ENCODE measurements at places on chromosomes 12 and 14.

GRCh38 chr14:43031598-43031997, 1424.9 kb downstream of the LRFN5 start:
- DNase-seq: no peak

GRCh38 chr12:4039931-4040330, 166.7 kb upstream of the PARP11 start:
- DNase-seq: no peak

DNA sequence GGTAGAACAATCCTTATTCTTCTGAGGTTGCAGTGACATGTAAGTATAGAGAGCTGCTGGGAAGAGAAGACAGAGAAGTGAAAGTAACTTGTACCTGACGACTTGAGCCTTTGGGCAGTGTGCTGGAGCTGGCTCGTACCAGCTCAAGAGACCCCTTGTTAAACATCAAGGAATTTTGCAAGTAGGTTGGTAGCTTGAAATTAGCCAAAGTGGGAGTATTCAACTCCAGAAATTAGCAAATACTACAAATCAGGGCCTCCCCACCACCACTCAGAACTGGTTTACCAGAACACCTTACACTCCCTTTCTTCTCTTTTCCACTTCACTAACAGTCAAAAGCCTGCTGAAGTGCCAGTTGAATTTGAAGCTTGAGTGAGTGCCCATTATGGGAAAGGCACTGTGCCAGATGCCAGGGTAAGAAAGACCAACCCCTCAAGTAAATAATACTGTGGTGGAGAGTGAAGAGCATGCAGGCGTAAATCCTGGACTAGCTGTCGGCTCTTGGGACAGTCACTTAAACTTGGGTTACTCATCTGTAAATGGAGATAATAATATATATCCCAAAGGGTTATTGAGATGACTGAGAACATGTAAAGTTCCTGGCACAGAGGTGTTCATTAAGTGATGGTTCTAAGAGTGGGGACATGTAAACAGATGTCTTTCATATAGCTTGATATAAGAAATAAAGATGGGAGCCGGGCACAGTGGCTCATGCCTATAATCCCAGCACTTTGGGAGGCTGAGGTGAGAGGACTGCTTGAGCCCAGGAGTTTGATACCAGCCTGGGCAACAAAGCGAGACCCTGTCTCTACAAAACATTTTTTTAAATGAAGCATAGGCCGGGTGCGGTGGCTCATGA, 27.0 kb upstream of the EID3 start:
- no peak for DNase-seq

DNA sequence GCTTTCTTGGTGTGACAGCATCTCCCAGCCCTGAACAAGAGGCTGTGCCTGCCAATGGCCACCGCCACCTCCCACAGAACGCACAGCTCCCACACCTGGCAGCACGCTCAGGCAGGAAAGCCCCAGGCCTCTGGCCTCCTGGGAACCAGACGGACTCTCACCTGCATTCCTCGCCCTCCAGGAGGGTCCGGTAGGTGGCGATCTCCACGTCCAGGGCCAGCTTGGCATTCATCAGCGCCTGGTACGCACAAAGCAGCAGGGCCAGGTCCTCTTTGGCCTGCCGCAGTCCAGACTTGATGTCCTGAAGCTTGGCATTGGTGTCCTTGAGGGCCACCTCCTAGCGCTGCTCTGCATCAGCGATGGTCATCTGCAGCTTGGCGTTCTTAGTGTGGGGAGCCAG, 12.1 kb upstream of the KRT77 start:
- DNase-seq: no peak

DNA sequence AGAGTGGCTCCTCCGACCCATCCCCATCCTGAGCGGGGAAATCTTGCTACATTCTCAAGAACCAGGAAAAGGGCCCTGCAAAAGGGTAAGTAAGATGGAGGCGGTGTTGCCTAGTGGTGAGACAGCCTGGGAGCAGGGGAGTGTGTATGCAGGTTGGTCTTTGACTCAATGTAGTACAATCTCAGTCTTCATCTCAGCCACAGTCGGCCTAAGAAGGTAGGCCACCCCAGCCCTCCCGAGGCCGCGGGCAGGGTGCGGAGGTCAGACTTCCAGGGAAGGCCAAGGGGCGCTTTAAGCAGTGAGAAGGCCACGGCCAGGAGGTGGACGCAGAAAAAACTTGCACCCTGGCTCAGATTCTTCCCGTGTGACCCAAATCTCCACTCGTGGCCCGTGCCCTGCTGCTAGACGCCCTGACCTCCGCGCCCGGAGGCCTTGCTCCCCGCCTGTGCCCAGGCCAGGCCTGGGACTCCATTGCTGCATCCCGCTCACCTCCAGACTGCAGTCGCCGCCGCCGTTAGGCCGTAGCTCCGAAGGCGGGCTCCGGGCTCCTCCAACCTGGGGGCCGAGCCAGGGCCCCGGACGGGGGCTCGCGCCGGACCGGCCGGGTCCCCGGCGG, 435 bp downstream of the FOXM1 start:
- no peak for DNase-seq

DNA sequence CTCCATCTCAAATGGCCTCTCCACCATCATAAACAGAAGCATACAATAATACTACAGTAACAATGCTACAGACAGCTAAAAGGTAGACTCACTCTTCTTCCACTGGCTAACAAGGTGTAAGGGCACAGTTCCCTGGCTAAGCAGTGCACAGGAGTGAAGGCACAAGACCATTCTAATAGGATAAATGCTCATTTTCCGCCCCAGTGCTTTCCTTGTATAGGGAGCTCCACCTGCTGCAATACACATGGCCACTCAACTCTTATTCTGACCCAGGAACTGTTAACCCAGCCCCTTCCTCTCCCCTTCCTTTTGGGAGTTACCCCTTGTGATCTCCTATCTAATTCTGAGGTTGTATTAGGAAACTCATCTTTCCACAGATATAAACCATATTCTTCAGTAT, 124.6 kb downstream of the KCNK10 start:
- no peak for DNase-seq

DNA sequence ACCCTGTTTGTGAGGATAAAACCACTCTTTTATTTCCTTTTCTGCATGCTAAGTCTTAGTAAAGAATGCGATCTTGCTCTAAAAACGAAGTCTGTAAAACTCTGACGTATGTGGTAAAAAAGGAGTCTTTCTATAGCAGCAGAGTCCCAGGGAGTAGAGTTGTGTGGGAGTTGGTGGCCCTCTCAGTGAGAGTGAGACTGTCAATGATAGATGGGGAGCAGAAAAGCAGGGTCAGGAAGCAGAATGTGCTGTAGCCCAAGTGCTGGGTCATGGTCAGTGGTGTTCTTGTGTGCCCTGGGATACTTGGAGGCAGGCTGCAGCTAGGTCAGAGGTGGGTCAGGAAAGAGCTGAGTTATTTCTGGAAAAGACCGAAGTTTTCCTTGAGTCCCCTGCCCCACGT, 20.3 kb upstream of the GPR33 start:
- DNase-seq: no peak

- DNase-seq: no peak
Measured at GRCh38 chr12:112549031-112549430, 130.3 kb downstream of the PTPN11 start.

- DNase-seq: no peak
Measured at GRCh38 chr12:2834581-2835491, at the start of gene NRIP2. Gene NRIP2, minus strand, starts transcription at chr12:2835035. Its CDS starts 52 bp downstream, at chr12:2834983.

DNA sequence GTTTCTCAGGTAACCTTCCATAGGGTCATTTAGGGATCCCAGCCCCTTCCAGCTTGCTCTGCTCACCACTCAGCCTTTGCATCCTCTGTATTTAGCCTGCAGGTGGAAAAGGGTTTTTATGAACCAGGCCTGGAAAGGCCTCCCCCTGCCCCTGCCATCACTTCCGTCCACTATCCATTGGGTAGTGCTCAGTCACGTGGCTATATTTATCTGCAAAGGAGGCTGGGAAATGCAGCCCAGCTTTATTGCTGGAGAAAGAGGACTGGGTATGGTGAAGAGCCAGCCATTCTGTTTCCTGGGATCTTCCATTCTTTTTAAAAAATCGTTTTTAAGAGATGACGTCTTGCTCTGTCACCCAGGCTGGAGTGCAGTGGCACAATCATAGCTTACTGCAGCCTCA, 87.0 kb upstream of the MAP1LC3B2 start:
- DNase-seq: no peak

- DNase-seq: peak; percentile 34
Measured at GRCh38 chr12:16560273-16560672, 45.7 kb downstream of the LMO3 start.

DNA sequence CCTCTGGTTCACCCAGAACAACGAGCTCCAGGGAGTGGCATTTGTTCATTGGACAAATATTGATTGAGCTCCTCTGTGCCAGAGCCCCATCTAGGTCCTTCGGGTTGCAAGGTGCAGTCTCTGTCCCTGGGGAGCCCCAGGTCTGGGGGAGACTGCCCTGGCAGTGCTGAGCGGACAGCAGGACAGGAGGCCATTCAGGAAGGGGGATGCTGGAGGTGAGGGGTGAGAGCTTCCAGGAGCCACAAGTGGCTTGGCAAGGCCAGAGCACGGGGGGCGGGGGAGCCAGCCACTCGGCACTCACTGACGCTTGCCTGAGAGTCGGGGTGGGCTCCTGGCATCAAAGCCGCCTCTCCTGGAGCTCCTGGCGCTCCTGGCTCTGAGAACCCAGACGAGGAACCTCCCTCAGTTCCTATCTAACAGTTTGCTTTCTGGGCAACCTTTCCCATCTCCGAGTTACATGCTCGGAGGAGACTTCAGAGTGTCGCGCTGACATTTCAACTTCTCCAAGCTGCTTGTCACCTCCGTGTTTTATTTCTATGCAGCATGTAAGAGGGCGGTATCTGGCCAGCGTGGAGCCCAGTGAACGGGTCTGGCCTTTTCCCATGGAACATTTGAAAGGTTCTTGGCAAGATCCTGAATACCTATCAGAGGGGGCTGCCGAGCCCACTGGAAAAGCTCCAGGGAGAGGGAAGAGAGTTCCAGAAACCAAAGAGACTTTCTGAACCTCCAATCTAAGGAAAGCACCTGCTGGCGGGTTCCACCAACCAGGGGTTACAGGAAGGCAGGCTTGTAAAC, 62.0 kb upstream of the BCL11B start:
- DNase-seq: no peak

- no peak for DNase-seq
Measured at GRCh38 chr14:104204660-104205149, 66.3 kb downstream of the KIF26A start.

DNA sequence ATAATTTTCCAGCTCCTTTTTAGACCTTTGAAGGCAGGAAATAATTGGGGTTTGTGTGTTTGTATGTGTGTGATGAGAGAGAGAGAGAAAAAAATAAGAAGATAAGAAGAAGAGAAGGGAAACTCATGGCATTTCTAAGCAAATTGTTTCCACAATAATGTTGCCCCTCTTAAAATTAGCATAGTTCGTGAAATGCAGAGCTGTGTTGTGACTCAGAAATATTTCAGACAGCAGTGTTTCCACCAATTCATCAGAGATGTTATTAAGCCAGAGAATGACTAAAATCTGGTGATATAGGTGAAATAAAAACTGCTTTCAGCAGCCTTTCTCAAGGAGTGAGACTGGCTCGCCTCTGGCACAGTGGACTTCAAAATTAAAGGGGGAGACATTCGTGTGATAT, 65.9 kb upstream of the ARHGAP5 start:
- no peak for DNase-seq

GRCh38 chr14:89540009-89540829, 123.2 kb upstream of the FOXN3 start:
- no peak for DNase-seq

- no peak for DNase-seq
Measured at GRCh38 chr14:23883684-23884540, 69.7 kb upstream of the DHRS4 start.

DNA sequence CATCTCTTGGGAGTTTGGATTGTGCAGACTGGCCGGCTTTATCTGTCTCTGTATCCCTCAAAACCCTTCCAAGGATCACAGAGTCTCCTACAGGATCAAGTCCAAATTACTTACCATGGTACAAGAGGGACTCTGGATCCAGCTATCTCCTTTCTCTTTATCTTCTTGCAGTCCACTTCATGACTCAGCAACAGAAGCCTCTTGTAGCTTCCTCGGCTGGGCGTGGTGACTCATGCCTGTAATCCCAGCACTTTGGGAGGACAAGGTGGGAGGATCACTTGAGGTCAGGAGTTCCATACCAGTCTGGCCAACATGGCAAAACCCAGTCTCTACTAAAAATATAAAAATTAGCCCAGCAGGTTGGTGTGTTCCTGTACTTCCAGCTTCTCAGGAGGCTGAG, 189.7 kb downstream of the BCAT1 start:
- no peak for DNase-seq

- DNase-seq: no peak
Measured at GRCh38 chr12:52024845-52025230, 18.1 kb downstream of the TAMALIN start.

DNA sequence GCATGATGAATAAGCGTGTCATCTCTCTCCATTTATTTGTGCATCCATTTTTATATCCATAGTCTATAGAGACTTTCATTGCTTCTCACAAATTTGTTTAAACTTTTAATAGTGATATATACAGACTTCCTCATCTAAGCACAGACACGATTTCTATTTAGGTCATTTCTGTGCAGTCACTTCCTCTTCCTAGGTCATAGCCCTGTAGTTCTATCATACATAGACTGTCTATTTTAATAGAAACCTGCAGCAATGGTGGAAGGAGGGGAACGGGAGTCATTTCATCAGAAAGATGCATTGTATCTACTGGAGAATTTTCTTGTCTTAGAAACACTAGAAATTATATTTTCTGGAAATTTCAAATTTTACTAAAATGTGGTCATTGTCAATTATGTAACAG, 133.4 kb upstream of the FGD4 start:
- DNase-seq: no peak

- DNase-seq: no peak
Measured at GRCh38 chr14:73591690-73592449, at the start of gene ACOT4. Gene ACOT4, plus strand, starts transcription at chr14:73591873. Its CDS starts 87 bp downstream, at chr14:73591960.

GRCh38 chr12:94207849-94208621, 59.7 kb downstream of the PLXNC1 start:
- DNase-seq: no peak

DNA sequence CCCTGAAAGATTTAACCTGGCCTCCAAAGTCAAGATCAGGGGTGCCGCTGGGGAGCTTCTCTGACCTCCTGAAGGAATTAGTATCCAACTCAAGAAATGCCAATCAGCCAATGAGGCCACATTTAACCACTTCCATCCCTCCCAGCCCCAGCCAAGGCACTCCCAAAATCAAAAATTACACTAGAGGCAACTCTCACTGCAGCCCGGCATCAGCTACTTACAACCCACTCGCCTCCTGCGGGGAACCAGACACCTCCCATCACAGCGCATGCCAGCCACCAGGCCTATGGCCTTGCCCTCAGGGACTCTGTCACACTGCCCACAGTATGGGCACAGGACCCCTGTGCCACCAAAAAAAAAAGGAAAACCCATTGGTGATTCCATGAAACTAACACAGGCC, 62.3 kb upstream of the DDX11 start:
- DNase-seq: no peak

DNA sequence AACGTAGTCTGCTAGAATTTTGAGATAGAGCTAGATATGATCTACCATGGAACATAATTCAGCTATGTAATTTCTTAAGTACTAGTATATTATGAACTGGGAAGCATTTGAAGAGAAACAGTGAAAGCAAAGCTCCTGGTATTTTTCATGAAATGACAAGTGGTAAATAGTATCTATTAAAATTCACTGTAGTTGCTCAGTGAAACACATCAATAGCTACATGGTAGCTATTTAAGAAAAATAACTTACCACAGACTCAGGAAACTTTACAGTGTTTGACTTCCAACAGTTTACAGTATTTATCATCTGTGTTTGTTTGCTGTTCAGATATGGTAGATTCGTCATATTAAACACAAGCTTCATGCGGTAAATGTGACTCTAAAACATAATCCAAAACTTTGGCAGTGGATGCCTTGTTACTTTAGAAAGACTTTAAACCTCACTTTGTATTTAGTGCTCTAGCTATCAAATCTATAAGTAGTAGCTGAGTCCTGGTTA, 25.2 kb downstream of the WNK1 start:
- no peak for DNase-seq

GRCh38 chr12:121802843-121803698, 738 bp upstream of the SETD1B start:
- DNase-seq: peak; percentile 89

All from NCI-H2081 treated with DMSO at 0.1 percent for 48 hours (cell line).